GM03348 (cell line): ENCODE measurements at places on chromosomes 7 and 10.

DNA sequence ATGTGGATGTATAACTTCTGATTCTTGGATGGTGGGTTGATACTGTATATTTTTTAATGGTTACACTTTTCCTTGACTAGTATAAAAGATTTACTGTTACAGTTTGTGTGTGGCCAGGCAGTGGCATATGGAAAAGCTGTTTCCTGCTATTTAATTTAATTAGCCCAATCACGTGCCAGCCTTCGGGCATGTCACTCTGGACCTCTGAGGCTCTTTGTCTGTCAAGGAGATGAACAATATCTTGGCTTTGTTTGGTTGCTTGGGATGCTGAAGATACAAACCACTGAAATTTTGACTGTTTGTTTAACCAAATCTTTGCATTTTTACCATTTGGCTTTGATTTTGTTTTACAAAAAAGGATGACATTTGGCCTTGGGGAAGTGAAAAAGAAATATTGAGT is 185.0 kb downstream of the HDAC9 start:
- DNase-seq: no peak

DNA sequence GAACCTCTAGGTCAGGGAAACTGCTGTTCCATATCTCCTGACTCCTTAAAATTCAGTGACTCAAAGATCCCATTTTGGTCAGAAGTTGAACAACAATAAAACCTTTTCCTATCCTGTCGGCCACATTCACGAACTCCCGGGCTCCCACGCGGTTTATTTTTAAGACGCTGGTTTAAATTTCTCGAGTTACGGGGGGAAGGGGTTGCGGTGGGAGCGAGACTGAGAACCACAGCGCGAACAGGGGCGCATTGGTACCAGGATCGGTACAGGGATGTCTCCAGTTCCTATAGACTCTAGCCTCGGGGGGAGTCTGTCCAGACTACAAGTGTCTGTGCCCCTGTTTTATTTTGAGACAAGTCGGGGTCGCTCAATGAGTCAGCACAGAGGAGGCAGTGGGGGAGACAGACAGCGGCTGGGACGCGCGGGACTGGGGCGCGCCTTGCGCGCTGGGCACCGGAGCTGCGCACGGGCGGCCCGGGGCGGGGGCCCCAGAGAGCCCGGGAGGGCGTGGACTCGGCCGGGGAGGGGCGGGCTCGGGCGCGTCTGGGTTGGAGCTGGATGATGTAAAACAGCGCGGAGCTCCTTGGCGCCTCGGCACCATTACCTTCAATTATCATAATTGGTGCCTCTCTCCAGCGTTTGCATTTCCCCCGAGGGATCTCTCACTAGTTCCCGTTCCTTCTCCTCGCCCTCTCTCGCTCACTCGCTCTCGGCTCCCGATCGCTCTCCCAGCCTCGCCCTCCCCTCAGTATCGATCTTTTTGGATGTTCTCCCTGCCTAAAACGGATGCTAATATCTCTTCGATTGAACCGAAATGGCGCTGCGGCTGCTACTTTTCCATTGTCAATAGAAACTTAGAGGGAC is 8.7 kb upstream of the BAMBI start:
- DNase-seq: peak; percentile 69

- no peak for DNase-seq
These were observed 12.1 kb downstream of the KBTBD2 start for GRCh38 chr7:32879460-32879859.

DNA sequence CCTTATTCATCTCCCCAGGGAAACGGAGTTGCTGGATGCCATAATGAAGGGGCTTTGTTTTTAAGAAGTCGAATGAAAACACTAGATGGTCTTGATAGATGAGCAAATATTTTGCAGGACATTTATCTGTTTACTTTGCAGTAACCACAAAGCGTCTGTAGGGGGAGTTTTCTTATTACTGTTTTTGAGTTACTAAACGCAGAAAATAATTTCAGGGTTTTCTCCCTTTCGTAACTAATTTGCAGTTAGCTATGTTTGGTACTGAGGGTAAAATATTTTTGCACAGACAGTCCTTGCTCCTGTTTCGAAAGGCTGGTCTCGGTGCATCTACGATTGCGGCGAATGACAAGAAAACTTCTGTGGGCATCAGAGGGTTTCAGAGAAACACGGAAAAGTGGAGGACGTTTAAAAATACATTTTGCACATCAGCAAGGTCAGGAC is 505.6 kb upstream of the MKI67 start:
- DNase-seq: no peak

GRCh38 chr10:99522470-99523250 is 10.1 kb upstream of the NKX2-3 start:
- no peak for DNase-seq
